ENCODE measurements at places on chromosomes 1 and 21.

DNA sequence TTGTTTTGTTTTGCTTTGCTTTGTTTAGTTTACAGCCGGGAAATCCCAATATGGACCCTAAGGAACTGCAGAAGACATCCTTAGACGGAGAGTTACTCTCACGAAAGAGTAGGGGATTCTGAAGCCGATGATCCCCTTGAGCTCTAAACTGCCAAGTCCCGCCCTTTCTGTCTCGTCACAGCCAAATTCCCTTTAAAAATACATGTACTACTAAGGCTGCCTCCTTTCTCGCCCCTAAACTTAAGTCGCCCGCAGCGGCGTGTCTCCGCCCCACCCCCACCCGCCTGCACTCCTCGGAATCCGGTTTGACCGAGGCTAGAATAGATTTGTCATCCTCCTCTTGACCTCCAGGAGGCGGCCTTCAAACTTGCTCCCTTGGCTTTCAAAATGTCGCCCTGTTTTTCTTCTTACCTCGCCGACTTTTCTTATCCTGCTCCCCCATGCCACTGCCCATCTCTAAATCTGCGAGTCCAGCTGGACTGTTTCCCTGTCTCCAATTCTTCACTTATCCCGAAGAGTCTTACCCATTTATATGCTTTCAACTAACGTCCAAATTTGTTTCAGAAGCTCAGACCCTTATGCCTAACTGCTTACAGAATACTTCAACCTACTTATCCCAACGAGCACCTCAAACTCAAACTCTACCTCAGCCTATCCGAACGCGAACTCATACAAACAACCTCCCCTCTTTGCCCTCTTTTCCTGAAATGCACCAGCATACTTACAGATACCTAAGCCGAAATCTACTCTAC lies 10.9 kb upstream of the BOLA1 start:
- DNase-seq = no peak

GRCh38 chr1:161251579-161251978 lies 7.0 kb upstream of the PCP4L1 start:
- no peak for DNase-seq

DNA sequence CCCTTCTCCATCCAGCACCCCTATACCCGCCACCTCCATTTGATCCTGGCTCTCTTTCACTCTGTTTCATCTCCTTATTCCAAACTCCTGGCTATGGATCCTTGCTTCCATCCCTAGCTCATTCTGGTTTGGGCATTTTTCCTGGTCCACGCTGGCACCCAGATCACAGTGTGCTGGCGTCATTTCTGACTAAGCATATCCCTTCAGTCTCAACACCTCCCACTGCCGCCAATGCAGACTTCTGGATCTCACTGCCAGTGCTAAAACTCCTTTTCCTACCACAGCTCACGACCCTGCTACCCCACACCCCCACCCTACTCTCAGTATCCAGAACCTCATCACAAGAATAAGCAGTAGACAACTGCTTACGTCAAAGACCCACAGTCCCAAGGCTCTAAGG lies 16.3 kb downstream of the SEC16B start:
- no peak for DNase-seq

DNA sequence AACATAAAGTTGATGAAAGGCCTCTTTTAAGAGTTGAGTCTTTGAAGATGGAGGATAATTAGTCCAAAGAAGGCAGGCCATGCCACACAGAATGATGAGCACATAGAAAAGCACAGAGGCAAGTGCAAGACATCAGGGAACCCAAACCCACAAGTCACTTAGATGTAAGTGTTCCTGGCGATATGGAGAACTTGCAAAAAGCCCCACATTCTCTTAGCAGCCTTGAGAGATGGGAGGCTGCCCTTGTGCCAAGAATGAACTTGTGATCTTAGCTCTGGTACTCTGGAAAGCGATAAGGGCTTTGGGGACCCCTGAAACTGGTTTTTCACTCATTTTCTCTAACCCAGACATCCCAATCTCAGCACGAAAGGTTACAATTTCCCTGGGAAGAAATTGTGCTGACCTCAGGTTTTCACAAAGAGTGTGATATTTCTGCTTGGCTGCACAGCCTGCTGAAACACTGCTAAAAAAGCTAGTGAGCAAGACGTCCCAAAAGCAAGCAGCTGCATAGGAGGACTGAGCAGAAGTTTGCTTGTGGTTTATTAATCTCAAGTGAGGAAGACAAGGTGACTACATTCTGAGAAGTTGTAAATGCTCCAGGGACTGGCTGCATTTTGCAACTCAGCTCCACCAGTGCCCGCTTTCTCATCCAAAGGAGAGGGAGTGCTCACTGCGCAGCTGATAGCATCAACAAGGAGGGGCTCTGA lies 496.9 kb upstream of the CAMK1G start:
- DNase-seq = no peak

GRCh38 chr1:183022202-183023145 lies 746 bp upstream of the LAMC1 start:
- DNase-seq = no peak

- DNase-seq = no peak
These were observed 144.2 kb downstream of the VAV3 start for GRCh38 chr1:107820801-107821200.

DNA sequence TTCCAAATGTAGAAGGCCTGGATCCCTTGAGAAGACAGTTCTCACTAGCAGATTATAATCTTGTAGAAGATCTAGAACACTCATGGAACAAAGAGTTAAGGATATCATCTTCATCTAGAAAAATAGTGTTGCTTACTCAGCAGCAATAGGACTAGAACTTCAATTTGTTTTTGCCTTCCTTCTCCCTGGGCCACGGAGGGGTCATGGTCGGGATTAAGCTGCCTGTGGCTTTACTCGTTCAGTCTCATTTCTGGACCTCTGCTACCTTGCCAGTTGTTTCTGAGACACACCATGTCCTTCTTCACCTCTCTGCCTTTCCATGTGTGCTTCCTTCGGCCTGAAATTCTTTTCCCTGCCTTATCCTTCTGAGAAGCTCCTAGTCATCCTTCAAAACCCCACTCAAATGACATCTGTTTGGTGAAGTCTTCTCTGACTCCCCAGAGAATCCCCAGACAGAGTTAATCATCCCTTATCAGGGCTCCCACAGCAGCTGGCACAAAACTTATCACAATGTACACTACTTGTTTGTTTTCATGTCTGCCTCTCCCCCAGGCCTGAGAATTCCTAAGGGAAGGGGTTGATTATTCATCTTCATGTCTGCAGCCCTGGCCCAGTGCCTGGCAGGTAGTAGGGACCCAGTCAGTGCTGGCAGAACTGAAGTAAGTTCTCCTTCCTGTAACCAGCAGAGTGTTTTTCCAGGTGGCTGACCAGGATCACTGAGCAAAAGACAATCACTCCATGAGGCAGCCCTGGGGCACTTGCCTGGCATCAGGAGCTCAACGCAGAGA lies 15.5 kb upstream of the SNX27 start:
- DNase-seq = no peak

GRCh38 chr1:153796786-153797659 lies 21.8 kb downstream of the SLC27A3 start:
- no peak for DNase-seq

GRCh38 chr1:160436966-160437365 lies 36.6 kb downstream of the VANGL2 start:
- no peak for DNase-seq

- DNase-seq = no peak
These were observed 101.7 kb downstream of the ADSS2 start for GRCh38 chr1:244350027-244350426.

GRCh38 chr1:41428738-41429640 lies 55.5 kb downstream of the EDN2 start:
- no peak for DNase-seq
